ENCODE measurements at places on chromosomes 12 and 14.
A peak's percentile ranks its signal among the peaks of the same experiment; 100 is the strongest.

- DNase-seq: no peak
Measured at GRCh38 chr12:56805355-56805754, 42.2 kb downstream of the HSD17B6 start.

GRCh38 chr14:103408491-103409155, 23.4 kb downstream of the MARK3 start:
- DNase-seq: no peak

GRCh38 chr12:64218597-64218996, 3.5 kb downstream of the KICS2 start:
- DNase-seq: no peak

DNA sequence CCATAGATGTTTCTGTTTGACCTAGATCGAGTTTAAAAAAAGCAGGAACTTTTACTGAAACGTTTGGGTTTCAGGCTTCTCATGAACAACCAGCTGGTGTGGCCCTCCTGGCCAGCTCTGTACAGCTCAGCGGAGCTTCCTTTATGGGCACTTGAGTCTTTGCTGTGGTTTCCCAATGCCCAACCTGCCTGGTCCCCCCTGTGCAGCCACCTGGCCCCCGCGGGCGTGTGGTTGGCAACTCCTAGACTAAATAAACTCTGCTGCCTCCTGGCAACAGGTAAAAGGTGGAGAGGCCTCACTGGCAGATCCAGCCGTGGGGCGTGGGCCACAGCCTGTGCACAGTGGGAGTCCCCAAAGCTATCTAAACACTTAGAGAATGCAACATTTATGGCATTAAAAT, 38.7 kb downstream of the ADGRD1 start:
- no peak for DNase-seq

DNA sequence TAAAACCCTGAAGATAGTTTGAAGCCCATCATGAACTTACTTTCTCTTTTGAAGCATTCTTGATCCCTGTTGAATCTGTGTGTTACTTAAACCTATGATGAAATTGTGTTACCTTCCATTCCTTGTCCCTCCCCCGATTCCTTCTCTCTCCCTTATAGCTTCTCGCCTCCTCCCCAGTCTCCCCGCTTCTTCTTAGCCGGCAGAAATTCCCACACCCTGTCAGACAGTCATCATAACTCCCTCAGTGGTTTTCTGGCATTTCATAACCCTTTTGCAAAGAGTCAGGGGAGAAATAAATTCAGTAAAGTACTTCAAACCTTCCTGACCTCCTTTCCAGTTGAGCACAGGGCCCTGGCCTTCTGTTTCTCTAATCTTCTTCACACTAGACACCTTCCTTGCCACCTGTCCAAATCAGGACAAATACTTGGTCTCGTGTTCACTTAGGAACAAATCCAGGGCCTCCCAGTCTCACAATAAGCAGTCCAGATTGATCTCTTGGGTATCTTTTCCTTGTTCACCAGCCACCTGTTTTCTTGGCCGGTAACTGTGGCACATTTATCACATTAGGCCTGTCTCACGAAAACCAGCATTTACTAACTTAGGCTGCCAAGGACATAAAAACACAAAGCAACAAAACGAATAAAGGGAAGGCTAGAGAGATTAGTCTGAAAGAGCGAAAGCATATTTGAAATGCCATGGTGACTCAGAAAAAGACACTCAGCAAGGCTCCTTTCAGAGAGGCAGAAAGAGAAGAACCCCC, 355.9 kb downstream of the TMTC2 start:
- no peak for DNase-seq

DNA sequence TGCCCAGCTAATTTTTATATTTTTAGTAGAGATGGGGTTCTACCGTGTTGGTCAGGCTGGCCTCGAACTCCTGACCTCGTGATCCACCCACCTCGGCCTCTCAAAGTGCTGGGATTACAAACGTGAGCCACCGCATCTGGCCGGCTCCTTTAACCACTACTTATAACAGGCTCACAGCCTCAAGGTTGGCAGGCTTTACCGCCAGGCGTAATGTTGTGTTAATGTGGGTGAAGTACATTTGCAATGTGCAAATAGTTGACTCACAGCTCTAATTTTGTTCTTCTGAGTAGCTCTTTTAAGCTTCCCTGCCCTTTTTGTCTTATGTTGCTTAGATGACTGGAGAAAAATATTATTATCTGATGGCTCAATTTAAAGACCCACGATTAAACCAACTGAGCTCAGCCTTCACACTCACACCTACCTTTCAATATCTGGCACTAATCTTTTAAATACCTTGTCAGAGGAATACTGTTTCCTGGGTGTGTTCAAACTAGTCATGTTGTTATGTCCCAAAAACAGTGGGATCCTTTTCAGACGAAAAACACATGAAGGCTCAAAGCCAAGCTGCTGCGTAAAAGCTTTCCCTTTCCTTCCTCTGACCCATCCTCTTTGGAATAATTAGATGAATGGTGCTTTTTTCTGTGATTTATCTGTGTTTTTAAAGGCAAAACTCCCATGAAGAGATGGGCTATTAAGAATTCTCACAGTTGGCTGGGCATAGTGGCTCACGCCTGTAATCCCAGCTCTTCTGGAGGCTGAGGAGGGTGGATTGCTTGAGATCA, 57.2 kb upstream of the USP44 start:
- peak; percentile 71 for DNase-seq

GRCh38 chr14:69673578-69674305, 62.3 kb downstream of the SUSD6 start:
- DNase-seq: no peak

DNA sequence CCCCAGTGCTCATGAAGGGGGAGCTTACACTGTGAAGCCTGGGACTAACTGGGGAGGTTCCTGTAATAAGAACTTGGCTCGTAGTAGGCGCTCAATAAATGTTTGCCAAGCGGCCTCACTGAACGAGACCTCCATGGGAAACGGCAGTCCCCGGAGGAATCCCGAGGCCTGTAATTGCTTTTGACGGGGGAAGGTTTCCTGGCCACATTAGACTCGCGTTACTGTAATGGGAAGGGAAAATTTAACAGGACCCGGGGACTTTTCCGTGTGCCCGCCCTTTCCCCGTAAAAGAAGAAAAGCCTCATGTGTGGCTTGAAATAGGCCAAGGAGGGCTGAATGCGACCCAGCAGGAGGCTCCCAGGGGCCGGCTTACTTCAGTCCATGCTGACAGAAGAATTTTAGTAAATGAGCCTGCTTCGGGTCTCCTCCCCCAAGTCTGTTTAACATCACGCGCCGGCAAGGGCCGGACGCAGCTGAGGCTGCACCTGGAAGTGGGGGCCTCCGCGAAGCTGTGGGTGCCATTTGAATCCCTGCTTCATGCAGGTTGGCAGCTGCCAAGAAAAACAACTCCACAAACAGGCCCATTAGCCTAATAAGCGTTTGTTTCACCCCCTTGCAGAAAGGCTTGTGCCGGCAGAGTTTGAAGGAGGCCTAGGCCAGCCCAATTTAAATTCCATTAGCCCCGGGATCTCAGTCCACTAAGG, 39.8 kb upstream of the PWP1 start:
- peak; percentile 41 for DNase-seq

GRCh38 chr14:61178226-61179060, 102.7 kb downstream of the TMEM30B start:
- no peak for DNase-seq

DNA sequence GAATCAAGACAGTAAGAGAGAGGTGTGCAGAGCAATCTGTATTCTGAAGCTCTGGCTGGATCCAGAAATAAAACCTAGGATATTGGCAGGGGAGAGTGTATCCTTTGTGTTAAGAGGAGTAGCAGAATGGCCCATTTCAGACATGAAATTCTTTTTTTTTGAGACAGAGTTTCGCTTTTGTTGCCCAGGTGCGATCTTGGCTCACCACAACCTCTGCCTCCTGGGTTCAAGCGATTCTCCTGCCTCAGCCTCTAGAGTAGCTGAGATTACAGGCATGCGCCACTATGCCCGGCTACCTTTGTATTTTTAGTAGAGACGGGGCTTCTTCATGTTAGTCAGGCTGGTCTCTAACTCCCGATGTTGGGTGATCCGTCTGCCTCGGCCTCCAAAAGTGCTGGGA, 6.1 kb upstream of the SRGAP1 start:
- no peak for DNase-seq

Measured in NCI-H1092 (cell line).